ENCODE measurements at places on chromosomes 5 and 9.

- no peak for DNase-seq
Measured at GRCh38 chr5:66450988-66451387, 145.2 kb upstream of the MAST4 start.

DNA sequence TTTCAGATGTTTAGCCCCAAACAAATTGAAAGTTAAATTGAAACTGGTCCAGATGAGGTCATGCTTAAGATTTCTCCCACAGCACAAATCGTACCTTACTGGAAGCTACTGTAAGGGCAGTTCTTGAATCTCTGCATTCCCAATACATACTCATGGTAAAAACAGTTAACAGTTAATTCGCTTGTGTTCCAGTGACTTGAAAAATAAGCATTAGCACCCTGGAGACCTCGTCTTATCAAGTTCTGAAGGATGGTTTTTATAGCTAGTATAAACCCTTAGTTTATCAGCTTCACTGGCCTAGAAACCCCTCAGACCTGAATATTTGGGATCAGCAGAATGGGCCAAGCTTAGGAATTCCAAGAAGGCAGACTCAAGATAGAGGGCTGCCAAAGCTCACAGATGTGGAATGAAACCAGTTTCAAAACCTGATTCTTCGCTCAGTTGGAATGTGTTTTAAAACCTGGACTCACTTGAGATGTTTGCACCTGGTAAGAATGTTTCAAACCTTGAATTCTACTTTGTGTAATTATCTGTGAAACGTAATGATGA, 103.6 kb downstream of the C9orf152 start:
- DNase-seq, result no peak

GRCh38 chr5:82358457-82358856, 80.3 kb upstream of the RPS23 start:
- DNase-seq, result no peak

- no peak for DNase-seq
Measured at GRCh38 chr5:11903614-11904264, 507 bp downstream of the CTNND2 start.

- DNase-seq, result no peak
Measured at GRCh38 chr9:39588500-39589137, 233.2 kb downstream of the SPATA31A1 start.

GRCh38 chr5:64625678-64626077, 64.6 kb upstream of the SHISAL2B start:
- no peak for DNase-seq

DNA sequence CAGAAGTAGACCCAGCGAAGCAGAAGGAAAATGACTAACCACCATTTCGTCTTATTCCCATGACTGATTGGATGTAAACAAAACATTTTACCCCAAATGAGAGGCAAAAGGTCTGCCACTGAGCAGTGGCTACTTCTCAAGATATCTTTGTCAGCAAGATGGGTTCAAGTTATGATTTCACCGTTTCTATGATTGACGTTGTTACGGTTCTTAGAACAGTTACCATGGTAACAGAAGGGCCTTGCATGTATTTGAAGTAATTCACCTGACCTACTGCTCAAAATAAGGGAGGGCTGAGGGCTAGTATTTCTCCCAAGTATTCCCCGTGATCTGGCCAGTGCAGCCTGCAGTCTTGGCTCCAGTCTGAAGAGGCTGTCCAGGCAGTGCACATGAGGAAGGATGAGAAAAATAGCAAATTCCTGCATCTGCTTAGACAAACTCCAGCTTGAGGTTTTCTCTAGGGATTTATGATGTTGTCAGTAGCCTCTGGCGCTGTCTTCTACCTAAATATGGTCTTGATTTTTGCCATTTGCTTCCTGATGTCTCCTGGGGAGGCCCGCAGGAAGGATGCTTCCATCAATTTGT, 372.7 kb downstream of the TMEM38B start:
- DNase-seq, result no peak

DNA sequence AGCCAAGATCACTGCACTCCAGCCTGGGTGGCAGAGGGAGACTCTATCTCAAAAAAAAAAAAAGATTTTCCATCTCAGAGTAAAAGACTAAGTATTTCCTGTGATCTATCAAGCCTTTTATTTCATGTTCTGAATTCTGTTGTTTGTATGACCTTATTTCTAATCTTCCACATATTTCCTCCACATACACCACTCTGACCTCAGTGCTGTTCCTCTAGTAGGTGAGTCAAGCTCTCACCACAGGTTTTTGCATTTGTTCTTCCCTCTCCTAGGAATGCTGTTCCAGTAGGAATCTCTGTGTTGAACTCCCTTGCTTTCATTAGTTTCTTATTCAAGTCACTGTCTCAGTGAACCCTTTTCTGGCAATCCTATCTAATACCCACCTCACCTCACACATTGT, 68.1 kb downstream of the INVS start:
- no peak for DNase-seq

DNA sequence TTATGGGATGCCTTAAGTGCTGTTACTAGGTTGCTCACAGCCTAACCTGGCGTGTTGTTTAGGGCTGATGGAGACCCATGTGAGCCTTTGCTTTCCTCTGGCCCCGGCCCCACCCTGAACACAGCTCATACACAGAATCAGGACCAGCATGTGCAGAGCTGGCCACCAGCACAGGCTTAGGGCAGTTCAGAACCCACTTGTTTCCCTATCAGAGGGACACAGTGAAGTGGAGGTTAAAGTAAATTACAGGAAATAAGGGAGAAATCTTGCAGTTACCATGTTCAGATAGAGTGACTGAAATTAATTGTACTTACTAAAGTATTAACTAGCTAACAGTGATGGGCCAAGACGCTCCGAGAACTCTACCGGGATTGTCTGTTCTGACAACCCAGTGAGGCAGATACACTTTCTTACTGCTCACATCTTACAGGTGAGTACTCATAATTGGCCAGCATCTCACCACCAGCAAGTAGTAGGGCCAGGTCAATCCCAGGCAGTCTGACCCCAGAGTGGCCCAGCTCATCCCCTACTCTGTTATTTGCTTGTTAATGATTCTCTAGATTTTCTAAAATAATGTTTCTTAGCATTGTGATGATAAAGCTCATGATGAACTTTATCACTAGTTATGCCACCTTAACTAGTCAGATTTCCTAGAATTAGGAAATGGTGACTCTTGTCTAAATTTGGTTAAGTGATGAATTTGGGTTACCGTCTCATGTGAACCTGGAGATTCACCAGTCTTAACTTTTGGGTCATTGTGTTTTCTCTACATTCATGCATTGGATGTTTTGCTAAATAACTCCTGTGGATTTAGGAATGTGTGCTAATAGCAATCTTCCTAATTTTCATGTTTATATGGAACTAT, 15.4 kb downstream of the CCT5 start:
- DNase-seq, result no peak
